ENCODE measurements at places on chromosomes 4 and X.

- DNase-seq: no peak
Observed at GRCh38 chrX:95675011-95675410, 1009.6 kb upstream of the DIAPH2 start.

DNA sequence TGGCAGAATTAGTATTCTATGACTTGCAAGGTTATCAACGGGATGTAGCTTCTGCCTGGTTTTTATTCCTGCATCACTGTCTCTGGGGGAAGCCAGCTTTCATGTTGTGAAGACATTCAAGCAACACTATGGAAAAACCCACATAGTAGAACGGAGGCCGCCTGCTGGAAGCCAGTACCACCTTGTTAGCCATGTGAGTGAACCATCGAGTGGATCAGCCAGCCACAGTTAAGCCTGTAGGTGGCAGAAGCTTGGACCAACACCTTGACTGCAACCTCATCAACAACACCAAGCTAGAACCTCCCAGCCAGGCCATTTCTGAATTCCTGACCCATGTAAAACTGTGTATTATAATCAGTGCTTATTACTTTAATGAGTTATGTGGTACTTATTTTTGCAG lies 538.2 kb downstream of the KCNIP4 start:
- DNase-seq: no peak

DNA sequence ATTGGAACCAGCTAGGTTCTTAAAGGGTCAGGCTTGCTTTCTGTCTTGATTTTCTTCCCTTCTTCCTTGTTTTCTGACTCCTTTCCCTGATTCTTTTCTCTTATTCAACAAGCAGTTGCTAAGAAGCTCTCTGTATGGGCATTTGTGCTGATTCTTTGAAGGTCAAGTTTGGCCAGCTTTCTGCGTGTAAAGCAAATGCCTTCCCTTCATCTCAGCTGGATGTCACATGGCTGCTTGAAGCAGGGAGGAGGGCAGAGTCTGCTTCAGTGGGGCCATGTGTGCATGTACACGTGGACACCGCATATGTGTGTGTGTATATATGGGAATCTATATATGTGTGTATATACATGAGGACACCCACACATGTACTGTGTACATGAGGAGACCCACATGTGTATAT lies 139.9 kb upstream of the ATP6AP2 start:
- DNase-seq: no peak

DNA sequence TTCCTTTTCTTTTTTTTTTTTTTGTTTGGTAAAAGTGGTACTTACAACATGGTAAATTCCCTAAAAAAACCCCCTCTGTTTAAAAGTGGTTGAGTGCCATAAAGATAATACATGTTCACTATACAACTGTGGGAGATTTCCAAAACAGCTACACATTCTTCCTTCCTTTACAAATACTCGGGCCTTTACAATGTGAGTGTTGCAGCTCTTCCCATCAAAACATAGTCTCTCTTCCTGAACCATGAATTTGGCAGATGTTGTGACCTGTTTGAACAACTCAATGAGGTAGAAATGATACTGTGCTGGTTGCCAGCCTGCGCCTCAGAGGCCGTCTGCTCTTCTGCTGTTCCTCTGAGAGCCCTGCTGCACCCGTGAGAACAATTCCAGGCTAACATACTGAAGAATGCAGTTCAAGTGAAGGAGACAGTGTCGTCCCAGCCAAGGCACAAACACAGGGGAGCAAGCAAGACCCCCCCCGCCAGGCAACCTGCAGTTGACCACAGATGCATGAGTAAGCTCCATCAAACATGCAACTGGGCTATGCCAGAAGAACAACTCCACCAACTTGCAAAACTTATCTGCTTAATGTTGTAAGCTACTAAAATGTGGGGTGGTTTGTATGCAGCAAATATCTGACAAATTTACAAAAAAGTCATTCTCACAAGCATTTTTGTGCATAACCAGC lies 645.0 kb downstream of the PCDH7 start:
- no peak for DNase-seq

DNA sequence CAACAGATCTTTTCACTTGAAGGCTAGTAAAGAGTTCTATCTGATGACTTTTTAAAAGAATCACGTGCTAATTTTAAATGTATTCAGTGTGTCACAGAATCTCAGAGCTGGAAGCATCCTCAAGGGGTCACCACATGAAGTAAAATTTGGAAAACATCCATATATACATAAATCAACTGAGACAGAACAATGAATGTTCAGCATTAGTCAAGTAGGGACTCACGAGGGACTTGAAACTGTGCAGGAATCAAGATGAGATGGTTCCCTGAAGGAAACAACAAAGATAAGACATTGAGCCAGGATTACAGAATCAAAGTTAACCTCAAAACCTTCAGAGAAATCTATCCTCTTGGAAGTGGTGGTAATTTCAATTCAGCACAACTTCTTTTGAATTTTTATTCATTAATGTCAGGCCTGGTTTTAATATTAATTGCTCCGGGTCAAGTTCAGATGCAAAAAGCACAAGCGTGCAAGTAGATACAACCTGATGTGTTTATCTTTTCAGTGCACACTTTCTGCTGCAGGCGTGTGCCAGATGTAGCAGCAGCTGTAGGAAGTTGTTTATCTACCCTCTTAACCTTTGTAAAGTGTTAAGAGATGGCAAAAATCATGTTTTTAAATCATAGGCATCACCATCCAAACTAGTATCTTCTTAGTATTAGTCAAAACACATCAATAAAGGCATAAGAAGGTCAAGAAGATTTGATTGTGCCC lies 87.7 kb upstream of the SRD5A3 start:
- DNase-seq: no peak

DNA sequence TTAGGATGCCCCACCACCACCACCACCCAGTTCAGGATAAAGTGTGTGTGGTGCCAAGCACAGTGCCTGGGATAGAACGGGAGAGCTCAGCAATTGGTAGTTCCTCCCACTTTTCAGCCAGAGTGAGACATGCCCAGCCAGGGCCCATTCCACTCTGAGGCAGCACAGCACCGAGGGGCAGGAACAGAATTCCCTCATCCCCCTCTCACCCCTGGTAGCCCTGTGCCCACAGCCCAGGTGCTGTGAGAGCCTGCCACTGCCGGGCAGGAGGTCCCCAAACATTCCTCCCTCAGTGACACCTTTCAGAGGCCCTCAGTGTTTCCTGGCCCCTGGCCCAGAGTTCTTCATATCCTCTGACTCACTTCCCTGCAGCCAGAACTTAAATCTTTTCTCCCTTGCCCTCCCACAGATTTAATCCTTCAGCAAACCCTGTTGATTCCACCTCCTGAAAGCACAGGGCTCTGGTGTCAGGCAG lies 8.1 kb downstream of the RIPPLY1 start:
- no peak for DNase-seq

- DNase-seq: no peak
Observed at GRCh38 chr4:42412251-42412650, 15.0 kb downstream of the SHISA3 start.

GRCh38 chrX:19593690-19594089 lies 78.4 kb upstream of the MAP3K15 start:
- DNase-seq: no peak

- DNase-seq: no peak
Observed at GRCh38 chrX:44480591-44480990, 62.1 kb downstream of the FUNDC1 start.

GRCh38 chr4:123342498-123342897 lies 54.1 kb upstream of the SPRY1 start:
- DNase-seq: no peak

DNA sequence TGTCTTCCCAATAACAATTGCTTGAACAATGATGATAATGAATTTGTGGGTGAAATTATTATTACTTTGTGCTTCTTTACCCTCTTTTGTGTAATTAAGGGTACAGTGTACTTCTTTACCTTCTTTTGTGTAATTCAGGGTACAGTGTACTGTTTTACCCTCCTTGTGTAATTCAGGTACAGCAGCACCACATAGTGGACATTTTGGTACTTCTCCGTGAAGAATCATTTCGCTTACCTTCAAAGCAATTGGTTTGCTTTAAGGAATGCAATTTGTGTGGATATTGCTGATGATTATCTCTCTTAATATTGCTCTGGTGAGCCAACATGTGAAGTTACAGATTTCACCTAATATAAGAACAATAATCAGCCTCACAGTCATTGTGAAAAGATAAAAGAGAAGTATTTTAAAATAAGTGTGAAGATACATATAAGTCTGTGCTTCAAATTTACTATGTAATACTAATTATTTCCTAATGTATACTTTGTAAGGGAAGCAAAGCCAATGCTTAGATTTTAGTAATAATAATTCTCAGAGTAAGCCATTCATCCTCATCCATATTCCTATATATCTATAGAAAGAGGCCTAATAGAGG lies 27.2 kb upstream of the SEC24B start:
- no peak for DNase-seq

DNA sequence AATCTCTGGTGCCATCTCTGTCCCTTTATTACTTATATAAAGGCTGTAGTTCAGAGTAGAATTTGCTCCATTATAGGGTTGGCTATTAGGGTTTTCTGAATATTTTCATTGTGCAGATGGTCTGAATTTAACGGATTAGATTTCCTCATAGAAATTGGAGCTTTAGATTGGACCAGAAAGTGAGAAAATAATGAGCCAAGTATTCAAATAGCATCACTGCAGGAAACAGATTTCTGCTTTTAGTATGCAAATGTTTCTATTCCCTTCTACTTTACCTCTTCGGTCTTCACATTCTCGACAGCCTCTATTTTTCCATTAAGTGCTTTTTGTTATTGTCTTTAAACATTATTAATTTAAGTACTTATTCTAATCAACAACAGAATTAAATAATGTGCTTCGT lies 55.4 kb downstream of the TRIM2 start:
- DNase-seq: no peak

All from activated T-cell treated with anti-CD3 and anti-CD28 coated beads, Interleukin-2, amount 50 U/mL, for 1 hour (primary cell).